Osteoblast (primary cell): ENCODE measurements at places on chromosomes 11 and 22. TPM values are rescaled to one million over a fixed set of nuclear protein-coding genes. Genes with fewer than 3 reads are reported as not detected.

DNA sequence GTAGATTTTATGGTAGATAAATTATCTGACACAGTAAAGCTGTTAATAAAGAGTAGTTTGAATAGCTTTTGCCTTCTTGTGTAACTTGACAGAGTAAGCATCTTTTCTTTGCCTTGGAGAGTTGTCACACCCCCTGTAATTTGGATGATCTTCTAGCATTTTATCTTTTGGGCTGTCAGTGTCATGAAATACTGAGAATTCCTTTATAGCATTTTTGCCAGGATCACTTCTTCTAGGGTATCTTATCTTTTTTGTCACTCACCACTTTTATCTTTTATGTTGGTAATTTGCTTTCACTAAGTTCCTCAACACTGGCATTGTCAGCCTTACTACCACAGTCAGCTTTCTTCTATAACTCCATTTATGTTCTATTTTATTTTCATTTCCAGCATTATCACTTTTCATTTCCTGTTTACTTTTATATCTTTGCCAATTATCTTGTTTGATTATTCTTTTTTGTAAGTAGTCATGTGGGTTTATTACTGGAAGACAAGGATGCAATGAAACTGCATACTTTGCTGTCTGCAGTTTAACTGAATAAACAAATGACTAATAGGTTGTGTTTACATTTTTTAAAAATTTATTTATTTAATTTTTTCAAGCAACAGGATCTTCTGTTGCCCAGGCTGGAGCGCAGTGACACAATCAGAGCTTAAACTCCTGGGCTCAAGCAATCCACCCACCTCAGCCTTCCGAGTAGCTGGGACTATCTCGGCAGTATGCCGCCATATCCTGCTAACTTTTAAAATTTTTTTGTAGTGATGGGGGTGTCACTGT lies 28.1 kb upstream of the ACAT1 start:
- no peak for DNase-seq
- peaks cover 42% of the 10 kb centered on the region for H3K36me3 ChIP-seq
- H3K4me1 ChIP-seq: no peaks in the 10 kb centered on the region
- no peak overlapping the region for H3K27ac ChIP-seq
- H3K4me3 ChIP-seq: no peak overlapping the region

DNA sequence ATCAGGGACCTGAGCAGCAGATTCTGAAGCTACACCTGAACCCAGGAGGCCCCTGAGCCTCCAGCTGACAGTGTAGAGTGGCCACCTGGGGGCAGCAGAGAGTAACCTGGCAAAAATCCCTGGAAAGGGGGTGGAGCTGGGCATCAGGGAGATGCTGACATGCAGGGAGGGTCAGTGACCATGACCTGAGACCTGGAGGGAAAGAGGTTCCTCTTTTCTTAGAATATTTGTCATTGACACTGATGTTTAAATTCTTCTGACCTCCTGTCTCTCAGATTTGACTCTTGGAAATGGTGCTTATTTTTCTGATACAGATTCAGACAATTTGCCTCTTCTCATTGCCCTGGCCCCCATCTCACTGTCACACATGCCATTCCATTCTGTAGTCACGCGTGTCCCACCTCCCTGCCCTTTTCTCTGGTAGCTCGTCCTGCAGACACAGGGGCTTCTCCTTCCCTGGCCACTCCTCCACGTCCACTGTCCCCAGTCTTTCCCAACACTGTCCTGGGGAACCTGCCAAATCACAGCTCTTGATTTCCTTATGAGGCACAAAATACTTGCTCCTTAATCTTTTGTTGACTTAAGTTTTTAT lies 117.2 kb upstream of the IGLL5 start:
- H3K36me3 ChIP-seq: no peaks in the 10 kb centered on the region
- peak; percentile 72 for DNase-seq
- peaks cover 2% of the 10 kb centered on the region for H3K27me3 ChIP-seq

GRCh38 chr22:25650833-25651232 lies 86.4 kb downstream of the GRK3 start:
- H3K4me1 ChIP-seq: peaks cover 10% of the 10 kb centered on the region
- H3K36me3 ChIP-seq: no peaks in the 10 kb centered on the region
- no peaks in the 10 kb centered on the region for H3K27me3 ChIP-seq
- H3K27ac ChIP-seq: no peak overlapping the region
- no peak for DNase-seq

GRCh38 chr11:95028357-95028756 lies 3.3 kb downstream of the KDM4E start:
- H3K27me3 ChIP-seq: no peaks in the 10 kb centered on the region
- no peaks in the 10 kb centered on the region for H3K36me3 ChIP-seq
- H3K4me3 ChIP-seq: no peak overlapping the region
- H3K4me1 ChIP-seq: no peaks in the 10 kb centered on the region
- no peak for DNase-seq

FRMD8 gene
- total RNA-seq: 62.2 and 78.2 TPM in 2 replicates

DNA sequence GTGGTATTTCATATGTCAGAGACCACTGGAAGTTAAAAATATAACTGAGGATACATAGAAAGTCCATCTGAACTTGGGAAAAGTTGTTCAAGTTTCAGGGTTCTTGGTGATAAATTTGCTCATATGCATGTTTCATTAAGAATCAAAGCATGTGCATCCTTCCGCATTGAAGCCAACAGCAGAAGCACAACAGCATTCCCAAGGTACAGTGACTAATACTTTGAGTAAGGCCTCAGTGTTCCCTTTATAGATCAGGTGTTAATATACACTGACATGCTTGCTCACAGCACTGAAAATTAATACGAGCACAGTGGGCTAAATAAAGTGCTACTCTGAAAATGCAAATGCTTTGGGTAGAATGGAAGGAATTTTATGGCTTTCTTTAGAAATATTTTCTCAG lies 691.1 kb downstream of the METTL15 start:
- H3K27ac ChIP-seq: no peak overlapping the region
- H3K27me3 ChIP-seq: no peaks in the 10 kb centered on the region
- DNase-seq: no peak
- H3K4me1 ChIP-seq: no peaks in the 10 kb centered on the region
- H3K36me3 ChIP-seq: no peaks in the 10 kb centered on the region
- no peak overlapping the region for H3K4me3 ChIP-seq

DNA sequence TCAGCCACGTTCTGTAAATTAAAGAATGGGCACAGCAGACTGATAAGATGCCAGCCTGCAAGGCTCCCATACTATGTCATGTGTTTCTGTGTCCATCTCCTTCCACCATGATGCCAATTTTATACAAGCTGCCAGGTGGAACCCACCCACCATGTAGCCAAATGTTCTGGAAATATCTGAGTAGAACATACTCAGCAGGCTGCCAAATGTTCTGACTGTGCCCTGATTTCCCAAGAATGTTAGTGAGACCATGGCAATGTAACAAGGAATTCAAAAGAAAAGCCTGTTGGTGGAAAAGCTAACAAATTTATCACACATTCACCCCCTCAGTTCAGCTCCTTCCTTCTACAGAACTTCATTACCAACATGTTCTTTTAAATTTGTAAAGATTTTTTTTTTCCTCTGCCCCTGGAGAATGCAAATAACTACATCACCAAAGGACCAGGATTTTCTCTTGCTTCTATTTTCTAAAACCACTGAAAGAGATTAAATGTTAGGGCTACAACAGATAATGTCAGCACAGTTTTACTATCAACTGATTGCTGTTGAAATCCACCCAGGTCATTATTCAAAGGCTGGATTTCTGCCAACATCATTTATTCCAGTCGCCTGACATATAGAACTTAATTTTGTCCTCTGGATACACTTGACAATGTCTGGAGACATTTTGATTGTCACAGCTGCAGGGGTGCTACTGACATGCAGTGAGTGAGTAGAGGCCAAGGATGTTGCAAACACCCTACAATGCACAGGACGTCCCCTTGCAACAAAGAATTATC lies 3.1 kb downstream of the DMC1 start:
- no peak overlapping the region for H3K27ac ChIP-seq
- H3K4me1 ChIP-seq: peaks cover 17% of the 10 kb centered on the region
- peak; percentile 57 for DNase-seq
- no peaks in the 10 kb centered on the region for H3K36me3 ChIP-seq
- H3K27me3 ChIP-seq: no peaks in the 10 kb centered on the region

DNA sequence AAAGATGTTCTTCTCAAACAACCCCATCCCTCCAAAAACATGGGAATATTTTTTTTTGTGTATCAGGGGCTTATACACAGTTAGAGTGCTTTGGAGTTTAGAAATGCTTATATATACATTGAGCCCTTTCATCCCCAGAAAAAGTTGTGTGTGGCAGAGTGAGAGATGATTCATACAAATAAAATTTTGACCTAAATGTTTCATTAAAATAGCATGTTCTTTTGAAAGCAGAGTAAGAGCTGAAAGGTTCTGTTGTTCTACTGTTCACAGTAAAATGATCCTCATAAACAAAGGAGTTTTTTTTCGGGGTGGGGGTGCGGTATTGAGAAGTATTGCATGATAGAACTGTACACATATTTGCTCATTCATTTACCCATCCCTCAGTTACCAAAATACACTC lies 512.4 kb downstream of the DLG2 start:
- H3K27me3 ChIP-seq: no peaks in the 10 kb centered on the region
- no peaks in the 10 kb centered on the region for H3K36me3 ChIP-seq
- H3K4me1 ChIP-seq: no peaks in the 10 kb centered on the region
- no peak overlapping the region for H3K4me3 ChIP-seq
- no peak overlapping the region for H3K27ac ChIP-seq
- no peak for DNase-seq

DBX1 gene
- total RNA-seq: not detected in 2 replicates
